ENCODE measurements at places on chromosomes 3 and 15.

- DNase-seq: no peak
These were observed 10.7 kb downstream of the TRAIP start for GRCh38 chr3:49845694-49846093.

DNA sequence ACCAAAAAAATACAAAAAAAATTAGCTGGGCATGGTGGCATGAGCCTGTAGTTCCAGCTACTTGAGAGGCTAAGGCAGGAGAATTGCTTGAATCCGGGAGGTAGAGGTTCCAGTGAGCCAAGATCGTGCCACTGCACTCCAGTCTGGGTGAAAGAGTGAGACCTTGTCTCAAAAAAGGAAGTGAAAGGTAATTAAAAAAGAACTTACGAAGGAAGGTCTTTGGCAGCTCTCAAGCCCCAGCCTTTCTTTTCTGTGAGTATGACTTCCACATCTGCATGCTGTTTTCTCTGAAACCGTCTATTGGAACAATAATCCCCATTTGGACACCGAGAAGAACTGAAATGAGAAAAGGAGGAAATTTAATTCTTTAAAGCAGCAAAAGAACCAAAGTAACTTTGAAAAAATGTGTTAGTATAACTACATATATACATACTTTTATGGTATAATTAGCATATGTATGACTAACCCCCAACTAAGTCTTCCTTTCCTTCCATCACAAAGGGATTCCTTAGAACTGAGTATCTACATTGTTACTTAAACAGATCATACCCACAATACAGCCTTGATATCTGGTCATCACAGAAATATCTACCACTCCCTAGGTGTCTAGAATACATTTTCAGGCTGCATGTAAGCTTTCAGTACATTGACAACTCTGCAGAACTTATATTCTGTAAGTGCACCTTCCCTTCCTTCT lies 50.1 kb downstream of the SETD2 start:
- no peak for DNase-seq

DNA sequence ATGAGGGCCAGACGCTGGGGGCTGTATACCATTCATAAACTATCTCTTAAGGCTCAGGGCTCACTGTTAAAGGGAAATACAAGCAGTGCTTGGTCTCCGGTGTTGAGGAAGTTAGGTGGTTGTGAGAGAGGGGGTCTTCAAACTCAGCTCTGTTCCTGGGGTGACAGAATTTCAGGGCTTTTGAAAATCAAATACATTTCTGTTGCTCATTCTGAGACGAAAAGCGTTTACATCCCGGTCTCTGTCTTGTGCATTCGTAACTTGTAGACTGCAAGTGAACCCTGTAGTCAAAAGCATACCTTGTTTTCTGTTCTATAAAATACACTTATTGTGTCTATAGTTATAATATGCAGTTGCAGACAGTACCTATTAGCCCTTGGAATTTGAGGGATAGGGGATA lies 1.7 kb downstream of the SLCO3A1 start:
- no peak for DNase-seq

DNA sequence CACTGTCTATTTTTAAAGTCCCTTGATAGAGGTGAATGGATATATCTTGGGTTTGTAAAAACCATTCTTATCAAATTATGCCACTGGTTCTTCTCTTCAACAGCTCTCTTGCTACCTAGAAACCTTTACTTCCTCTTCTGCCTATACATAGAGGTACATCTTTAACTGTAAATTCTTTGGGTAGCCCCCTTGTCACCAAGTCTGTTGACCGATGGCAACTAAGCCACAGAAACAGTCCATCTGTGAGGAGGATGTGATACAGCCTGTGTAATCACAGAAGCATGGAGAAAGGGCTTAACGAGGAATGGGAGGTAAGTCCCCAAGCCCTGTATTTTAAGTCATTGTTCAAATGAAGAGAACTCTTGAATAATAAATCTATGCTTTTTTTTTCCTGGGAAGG lies 246.5 kb upstream of the MDFIC2 start:
- DNase-seq: no peak

- peak; percentile 82 for DNase-seq
These were observed 492 bp upstream of the FAM43A start for GRCh38 chr3:194685065-194685717.

- DNase-seq: no peak
These were observed 260.5 kb upstream of the ZPLD1 start for GRCh38 chr3:102174312-102174712.

DNA sequence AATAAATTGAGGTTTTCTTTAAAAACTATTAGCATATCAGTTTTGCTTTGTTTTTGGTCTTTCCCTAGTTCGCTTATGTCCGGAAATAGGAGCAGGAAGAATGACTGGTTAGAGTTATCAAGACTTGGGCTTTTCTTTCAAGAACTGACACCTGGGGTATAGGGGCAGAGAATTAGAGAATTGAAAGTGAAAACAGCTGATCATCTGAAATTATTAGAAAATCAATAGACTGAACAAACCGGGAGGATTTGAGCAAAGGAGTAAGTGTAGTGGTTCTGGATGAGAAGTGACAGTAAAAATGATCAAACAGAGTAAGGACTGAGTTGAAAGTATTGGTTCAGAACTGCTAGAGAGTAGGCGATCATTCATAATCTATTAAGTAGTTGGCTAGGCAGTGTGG lies 6.0 kb downstream of the MINDY2 start:
- no peak for DNase-seq

DNA sequence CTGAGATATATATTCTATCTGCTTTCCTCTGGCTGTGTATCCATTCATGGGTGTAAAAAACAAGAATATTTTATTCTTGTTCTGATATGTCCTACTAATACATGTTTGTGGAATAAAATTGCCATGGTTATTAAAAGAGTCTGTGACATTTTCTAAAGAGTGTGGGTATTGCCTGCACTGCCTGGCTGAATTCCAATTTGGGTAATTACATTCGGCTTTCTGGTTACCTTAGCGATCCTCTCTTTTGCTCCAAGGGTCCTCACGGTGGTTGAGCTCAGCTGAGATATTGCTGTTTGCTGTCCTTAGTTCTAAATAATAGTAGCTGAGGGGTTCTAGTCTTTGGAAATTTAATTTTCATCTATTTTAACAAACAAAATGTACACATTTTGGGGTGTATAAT lies 301.4 kb upstream of the DNAJC19 start:
- no peak for DNase-seq

DNA sequence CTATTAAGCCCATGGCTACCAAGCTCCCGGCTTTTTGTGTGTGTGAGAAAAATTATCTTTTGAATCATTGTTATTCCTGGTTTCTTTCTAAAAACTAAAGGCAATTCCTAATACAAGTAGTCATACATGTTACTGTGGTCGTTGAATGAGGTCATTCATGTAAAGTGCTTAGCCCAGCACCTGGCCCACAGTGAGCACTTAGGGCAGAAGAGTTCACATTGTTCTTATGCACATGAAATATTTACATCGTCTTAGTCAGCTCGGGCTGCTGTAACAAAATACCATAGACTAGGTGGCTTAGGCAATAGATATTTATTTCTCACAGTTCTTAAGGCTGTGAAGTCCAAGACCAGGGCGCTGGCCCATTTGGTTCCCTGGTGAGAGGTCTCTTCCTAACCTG lies 216.1 kb downstream of the SHQ1 start:
- DNase-seq: no peak

- DNase-seq: no peak
These were observed 17.6 kb downstream of the TRIM42 start for GRCh38 chr3:140695361-140696061.

DNA sequence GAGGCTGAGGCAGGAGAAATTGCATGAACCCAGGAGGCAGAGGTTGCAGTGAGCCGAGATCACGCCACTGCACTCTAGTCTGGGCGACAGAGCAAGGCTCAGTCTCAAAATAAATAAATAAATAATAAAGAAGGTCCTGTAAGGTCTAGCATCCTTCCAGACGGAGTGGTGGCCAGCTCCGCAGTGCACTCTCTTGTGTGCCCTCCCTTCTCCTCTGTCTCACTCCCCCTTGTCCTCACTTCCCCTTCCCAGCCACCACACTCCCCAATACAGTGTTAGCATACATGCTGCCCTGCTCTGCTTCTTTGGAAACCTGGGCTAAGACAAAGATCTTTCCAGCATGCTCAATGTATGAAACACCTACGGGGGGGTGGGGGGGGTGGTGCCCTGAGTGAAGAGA lies 3.4 kb upstream of the CLN6 start:
- DNase-seq: no peak

- DNase-seq: peak; percentile 46
These were observed 64.0 kb upstream of the CPOX start for GRCh38 chr3:98657457-98657856.

GRCh38 chr3:62758296-62759066 lies 116.7 kb downstream of the CADPS start:
- DNase-seq: no peak

- no peak for DNase-seq
These were observed 178.4 kb downstream of the TBC1D2B start for GRCh38 chr15:77898811-77899730.

- peak; percentile 47 for DNase-seq
These were observed 777 bp downstream of the LOXL1 start for GRCh38 chr15:73927003-73927475.

DNA sequence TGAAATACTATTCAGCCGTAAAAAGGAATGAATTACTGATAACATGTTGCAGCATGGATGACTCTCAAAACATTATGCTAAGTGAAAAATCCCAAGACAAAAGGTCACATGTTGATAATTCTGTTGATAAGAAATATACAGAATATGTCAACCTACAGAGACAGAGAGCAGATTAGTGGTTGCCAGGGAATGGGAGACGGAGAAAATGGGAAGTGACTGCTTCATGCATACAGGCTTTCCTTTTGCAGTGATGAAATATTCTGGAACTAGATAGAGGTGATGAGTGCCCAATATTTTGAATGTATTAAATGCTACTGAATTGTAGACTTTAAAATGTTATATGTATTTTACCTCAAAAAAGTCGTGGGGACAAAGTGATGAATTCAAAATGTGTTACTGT lies 56.2 kb downstream of the ABHD2 start:
- no peak for DNase-seq

- no peak for DNase-seq
These were observed 11.6 kb upstream of the SEMA5B start for GRCh38 chr3:123039178-123039577.

DNA sequence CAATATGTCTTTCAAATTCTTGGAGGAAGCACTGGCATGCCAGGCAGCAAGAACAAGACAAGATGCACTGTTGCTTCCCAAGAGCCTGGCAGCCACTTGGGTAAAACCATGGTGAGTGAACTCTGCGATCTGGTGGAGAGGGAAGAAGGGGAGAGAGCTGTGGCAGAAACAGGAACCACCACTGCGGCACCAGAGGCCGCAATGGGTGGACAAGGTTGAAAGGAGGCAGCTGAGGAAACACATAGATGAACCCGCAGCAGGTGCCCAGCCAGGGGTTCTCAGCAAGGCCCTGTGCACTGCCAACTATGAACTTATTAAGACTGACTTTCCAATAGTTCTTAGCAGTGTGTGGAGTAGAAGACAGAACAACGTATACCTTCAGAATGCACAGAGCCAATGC lies 48.2 kb upstream of the CCDC54 start:
- DNase-seq: no peak

DNA sequence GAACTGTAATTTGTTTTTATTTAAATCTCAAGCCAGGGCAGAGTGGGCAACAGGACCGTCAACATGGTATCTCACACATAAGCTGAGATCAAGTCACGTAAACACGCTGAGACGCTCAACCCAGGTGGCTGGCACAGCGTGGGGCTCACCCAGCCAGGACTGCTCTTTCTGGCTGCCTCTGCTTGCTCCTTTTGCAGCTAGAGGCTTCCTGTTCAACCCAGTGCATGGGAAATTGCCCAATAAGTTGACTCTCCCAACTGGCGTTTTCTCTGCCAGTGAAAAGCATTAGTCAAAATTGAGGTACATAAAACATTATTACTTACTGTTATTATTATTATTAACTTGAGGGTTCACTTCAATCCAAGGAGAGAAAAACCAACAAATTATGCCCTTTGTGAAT lies 398.1 kb downstream of the NR2F2 start:
- DNase-seq: no peak

- DNase-seq: no peak
These were observed 13.7 kb upstream of the U2SURP start for GRCh38 chr3:142987707-142988106.

DNA sequence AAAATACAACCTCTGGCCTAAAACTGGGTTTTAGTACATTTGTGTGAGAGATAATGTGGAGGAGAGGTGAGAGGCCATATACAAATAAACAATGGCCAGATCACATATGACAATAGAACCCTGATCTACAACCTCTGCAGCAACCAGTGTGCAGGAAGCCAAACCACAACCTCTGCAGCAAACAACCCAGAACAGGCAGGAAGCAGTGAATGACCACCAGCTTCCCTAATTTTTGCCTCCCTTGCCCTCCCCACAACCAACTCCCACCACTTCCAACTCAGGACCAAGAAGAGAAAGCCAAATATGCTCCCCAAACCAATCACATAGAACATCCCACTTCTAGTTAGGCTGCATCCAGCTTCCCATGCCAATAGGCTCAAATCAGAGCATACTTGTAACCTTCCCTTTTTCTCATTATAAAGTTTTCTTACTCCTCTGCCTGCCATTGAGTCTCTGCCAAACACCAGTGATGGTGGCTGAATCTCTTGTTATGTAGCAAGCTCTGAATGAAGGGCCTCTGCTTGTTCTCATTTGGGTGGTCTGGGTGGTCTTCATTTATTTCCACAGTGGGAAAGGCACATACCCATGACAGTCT lies 102.6 kb upstream of the GAP43 start:
- no peak for DNase-seq

- DNase-seq: no peak
These were observed 44.4 kb upstream of the TEX9 start for GRCh38 chr15:56320861-56321260.

DNA sequence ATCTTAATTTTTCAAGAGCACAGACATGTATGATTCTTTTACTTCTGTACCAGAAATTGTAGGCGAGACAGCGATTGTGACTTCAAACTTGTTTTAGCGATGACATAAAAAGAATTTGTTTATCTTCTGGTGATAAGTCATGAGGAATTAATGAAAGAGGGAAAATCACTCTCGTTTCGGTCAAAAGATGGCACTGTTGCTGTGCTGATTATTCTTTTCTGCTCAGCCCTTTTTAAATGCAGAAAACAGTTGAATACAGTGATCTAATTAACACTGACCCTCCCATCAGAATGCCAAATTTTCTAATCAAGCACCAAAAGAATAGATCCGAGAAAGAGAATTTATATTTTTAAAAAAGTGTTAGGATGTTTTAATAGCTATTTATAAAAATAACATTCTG lies 52.6 kb downstream of the NSUN3 start:
- no peak for DNase-seq

DNA sequence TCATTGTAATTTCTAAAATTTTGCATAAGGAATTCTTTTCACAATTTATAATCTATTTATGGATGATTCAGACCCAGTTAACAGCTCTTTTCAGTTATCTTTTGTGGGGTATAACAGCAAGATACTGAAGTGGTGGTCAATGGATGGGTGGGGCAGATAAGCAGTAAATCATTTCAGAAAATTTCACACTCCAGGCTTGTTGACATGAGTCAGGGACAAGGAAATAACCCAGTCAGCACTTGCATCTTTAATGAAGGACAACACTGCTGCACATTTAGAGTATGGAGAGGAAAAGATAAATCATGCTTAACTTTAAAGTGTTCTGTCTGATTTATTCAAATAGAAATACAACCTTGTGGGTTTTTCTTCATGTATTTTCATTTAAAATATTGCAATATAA lies 181.6 kb downstream of the ROBO1 start:
- DNase-seq: no peak

- DNase-seq: no peak
These were observed 362.1 kb downstream of the LRRC3B start for GRCh38 chr3:26984416-26985390.

Data from activated CD4-positive, alpha-beta T cell treated with anti-CD3 and anti-CD28 coated beads, Interleukin-2, Interleukin-6, amounts not matched to agents 100 ng/mL and 50 ng/mL, durations not matched to agents 16 hours and 8 hours (primary cell).